ENCODE measurements at places on chromosomes 12 and 14. TPM values are rescaled to one million over a fixed set of nuclear protein-coding genes. Genes with fewer than 3 reads are reported as not detected.

The KRT75 gene
- not detected for total RNA-seq

The AP4S1 gene
- total RNA-seq: 5.5 TPM

The RPL6 gene
- total RNA-seq: 807 TPM

The TCP11L2 gene
- total RNA-seq: 41.2 TPM

The SLC25A47 gene
- total RNA-seq: 0.07 TPM

The MANSC4 gene
- total RNA-seq: not detected

The BCL11B gene
- total RNA-seq: under 0.01 TPM

The GALNT16 gene
- total RNA-seq: 1.7 TPM

The CLEC9A gene
- total RNA-seq: not detected

The TMEM52B gene
- total RNA-seq: not detected

The SVOP gene
- total RNA-seq: not detected
